ENCODE measurements at places on chromosomes 12 and 14.

DNA sequence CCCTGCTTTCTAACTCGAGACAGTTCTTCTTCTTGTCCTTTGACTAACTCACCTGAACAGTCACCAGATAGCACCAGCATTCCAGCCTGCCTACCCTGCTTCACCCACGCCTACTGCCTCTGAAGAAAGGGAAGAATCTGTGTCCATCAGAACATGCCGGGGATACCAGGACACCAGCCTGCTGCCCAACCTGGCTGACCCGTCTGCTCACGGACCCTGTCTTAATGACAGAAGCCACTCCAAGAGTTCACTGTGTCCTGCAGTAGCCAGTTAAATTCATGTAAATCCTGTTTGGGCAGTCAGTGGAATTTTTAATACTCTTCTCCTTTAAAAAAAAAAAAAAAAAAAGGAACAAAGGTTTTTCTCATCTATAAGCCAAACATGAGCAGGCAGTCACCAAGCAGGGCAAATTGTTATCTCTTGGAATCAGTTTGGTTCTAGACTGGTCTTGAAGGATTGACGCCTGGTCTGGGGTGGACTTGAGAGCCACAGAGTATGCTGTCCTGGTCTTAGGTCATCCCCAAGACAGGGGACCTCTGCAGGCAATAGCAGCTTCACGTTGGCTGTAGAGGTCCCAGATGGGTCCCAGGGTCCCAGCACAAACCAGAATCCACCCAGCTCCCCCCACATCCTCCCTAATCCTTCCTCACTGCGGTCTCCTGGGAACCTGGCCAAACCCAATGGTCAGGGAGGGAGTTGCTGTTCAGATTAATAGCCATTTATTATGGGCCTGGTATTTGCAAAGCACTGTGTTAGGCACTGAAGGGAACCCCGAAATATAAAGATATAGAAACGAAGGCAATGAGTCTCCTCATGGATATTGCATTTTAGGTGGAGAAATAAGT, 181.1 kb upstream of the HIF1A start:
- no peak for DNase-seq

- DNase-seq = no peak
These were observed 5.1 kb downstream of the ANKRD9 start for GRCh38 chr14:102504328-102504999.

GRCh38 chr12:66552716-66553115, 126.2 kb downstream of the GRIP1 start:
- DNase-seq = no peak

GRCh38 chr14:79598339-79598738, 613.0 kb downstream of the DIO2 start:
- no peak for DNase-seq

DNA sequence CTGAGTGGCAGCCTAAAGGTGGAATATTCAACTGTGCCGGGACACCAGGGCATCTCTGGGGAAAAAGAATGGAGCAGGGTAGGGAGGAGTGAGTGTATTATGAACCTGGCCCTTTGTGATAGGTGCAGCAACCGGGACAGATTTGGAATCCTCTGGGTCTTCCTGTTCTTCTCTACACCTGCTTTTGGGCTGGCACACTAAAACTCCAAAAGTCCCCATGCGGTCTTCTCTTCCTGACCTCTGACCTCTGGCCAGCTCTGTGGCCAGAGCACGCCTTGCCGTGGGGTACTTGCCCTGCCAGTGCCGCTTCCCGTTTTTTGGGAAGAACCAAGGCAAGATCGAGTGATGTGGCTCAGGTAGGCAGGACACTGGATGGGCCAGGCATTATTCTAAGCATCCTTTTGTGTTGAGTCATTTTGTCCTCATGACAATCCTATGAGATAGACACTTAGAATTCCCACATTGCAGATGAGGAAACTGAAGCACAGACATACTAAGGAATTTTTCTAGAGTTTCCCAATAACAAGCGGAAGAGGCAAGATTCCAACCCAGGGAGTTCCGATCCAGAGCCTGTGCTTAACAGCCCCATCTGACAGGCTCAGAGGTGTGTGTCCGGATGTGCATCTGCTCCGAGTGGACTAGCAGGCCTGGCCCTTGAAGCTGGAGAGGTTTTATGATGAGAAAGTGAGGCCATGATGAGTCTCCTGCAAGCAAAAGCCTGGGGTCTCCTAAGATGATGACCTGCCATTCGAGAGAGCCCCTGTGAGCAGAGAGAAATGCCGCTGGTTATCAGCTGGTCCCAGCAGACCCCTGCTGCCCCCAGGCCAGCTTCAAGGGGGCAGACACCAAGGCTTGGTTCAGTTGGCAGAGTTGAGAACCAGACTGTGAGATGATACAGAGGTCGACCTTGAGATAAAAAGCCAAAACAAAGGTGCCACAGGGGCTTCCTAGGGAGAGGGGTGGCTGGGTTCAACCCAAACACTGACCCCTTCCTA, 67.9 kb upstream of the ESRRB start:
- no peak for DNase-seq

Measured in fibroblast of the conjunctiva (primary cell).